ENCODE measurements at places on chromosomes 5 and 9.

- no peak for DNase-seq
Measured at GRCh38 chr5:73122875-73123810, 2.8 kb downstream of the TMEM171 start.

DNA sequence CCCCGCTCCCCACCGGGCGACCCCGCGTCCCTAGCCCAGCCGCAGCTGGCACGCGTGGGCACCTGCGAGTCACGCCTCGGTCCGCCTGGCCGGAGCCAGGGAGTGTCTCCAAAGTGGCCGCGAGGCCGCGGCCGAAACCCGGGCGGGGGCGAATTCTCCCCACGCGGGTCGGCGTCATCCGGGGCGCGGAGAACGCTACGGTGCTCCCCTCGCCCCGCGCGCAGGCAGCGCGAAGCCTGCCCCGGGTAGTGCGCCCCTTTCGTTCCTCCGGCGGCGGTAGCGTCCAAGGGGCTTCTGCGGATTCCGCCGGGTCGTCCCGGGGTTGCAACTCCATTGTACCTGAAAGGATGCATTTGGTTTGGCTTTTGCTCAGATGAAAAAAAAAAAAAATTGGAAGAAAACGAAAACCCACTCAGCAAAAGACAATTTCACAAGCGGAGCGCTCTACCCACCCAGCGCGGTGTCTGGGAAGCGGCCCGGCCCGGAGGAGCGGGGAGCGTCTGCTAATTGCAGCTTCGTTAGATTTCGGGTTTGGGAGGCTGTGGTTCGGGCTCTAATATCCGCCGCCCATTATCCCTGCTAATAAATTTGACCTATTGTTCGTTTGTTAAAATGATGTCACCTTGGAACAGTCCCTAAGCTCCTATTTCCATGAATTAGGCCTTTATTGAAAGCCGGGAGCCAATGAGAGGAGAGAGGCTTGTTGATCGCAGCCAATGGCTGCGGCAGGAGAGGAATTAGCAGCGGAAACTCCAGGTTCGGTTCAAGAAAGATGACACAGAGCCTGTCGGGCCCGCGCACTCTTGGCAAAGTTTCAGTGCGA lies at the start of gene TLX3:
TSS of gene TLX3 (plus strand) at position 796 of the 823 bp plus-strand sequence. CDS start 118 bp downstream, outside the sequence.
- DNase-seq: no peak

- DNase-seq: no peak
Measured at GRCh38 chr9:94018628-94019027, 63.5 kb upstream of the BARX1 start.

- no peak for DNase-seq
Measured at GRCh38 chr5:143386725-143387124, 16.8 kb downstream of the NR3C1 start.

DNA sequence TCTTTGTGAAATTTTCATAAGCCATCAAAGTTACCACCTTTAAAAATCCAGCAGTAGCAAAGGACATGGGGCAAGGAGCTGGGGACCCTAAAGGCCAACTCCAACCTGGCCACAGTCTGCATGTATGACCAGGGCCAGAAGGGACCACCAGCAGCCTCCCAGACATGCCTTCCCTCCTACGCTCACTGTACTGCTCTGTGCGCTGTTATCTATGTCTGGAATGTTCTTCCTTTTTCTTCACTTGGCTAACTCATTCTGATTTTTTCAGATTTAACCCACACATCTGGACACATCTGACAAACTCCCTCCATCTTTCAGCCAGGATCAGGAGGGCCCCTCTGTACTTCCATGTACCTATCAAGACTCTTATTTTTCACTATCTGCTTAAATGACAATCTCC lies 47.6 kb upstream of the TRAF1 start:
- DNase-seq: no peak

DNA sequence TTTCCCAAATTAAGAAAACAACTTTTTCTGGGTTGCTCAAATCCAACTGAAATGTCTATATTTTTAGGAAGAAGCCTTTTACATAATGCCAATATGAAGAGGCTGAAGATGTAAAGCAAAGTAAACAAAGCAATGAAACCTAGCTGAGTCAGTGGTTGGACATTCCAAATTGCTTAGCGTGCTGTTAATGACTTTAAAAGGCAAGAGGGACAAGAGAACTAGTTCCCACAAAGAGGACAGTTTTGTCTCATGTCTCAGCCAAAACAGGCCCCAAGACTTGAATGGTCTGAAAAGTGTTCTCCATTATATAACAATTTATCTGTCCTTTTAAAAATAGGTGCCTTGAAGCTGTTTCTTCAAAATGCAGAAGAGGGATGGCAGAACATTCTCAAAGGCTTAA lies 407.0 kb downstream of the ENC1 start:
- no peak for DNase-seq

DNA sequence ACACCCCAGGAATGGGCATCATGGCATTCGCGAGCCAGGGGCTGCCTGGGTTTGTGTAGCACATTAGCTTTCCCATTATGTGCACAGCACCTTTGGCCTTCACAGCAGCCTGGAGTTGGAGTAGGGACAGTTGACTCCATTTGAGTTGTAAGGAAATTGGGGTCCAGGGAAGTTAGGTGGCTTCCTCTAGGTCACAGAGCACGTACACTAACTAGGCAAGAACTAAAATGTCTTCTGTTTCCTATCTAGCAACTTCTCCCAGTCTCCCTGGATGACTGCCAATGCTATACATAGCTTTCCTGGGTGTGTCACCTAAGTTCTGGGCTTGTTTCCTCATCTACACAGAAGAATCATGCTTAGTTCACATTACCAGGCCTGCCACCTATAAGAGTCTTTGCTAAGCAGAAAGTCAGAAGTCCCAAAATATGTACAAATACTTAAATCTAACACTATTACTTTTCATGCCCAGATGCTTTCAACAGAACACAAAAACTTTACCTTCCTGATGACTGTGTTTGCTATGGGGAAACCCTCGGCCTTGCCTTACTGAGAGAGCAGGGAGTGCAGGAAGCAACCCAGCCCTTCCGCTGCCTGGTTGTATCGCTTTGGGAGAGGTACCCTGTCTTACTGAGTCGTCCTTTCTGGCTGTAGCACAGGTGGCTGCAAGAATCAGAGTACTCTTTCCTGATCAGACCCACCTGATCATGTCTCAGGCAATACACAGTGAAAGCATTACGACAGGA lies 12.0 kb downstream of the MACROH2A1 start:
- no peak for DNase-seq

- no peak for DNase-seq
Measured at GRCh38 chr9:1759009-1759408, 256.1 kb upstream of the SMARCA2 start.

All from NCI-H1092 treated with DMSO at 0.1 percent for 48 hours (cell line).